ENCODE measurements at places on chromosomes 7 and 10. TPM values are rescaled to one million over a fixed set of nuclear protein-coding genes. Genes with fewer than 3 reads are reported as not detected.
A peak's percentile ranks its signal among the peaks of the same experiment; 100 is the strongest.

The H2BK1 gene
- not detected for total RNA-seq

The SFTPA1 gene
- not detected for total RNA-seq

DNA sequence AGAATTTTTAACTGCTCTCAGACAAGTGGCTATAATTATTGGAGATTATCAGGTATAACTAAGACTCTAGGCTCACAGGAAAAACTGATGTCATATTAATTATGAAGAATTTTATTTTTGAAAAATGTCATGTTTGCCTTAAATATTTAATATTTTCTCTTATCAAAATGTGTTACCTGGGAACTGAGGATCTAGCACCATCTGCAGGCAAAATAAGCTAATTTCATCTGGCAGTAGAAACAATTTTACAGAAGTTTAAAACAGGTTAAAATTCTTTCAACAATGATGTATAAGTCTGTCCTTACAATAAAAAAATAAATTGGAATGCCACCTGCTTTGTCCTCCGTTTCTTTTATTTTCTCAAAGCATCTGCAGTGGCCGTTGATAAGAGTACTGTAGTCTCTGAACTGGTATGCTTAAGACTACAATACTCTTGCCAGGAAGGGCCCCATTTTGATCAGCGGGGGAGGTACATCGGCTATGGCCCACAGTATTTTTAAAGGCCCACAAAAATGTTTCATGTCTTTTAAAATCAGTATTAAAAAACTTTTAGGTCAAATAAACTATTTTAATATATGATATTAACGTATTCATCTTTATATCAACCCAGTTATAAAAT is 81.3 kb downstream of the VWDE start:
- no peak for DNase-seq
- no peak overlapping the region for H3K27ac ChIP-seq
- no peak overlapping the region for H3K4me3 ChIP-seq
- H3K27me3 ChIP-seq, result no peaks in the 10 kb centered on the region
- no peaks in the 10 kb centered on the region for H3K4me1 ChIP-seq

The KLHDC10 gene
- 13.9 TPM for total RNA-seq

The GGCT gene
- 72.7 TPM for total RNA-seq

- H3K27ac ChIP-seq, result peak overlapping the region; percentile 2
- no peak for DNase-seq
- peaks cover 4% of the 10 kb centered on the region for H3K27me3 ChIP-seq
Measured at GRCh38 chr10:95818668-95819067, 62.7 kb downstream of the ENTPD1 start.

- H3K27me3 ChIP-seq, result no peaks in the 10 kb centered on the region
- no peaks in the 10 kb centered on the region for H3K36me3 ChIP-seq
- no peak for DNase-seq
- no peaks in the 10 kb centered on the region for H3K4me1 ChIP-seq
Measured at GRCh38 chr7:126449611-126450268, 803.0 kb downstream of the GRM8 start.

- H3K4me1 ChIP-seq, result no peaks in the 10 kb centered on the region
- no peak overlapping the region for H3K27ac ChIP-seq
- H3K36me3 ChIP-seq, result no peaks in the 10 kb centered on the region
- no peak overlapping the region for H3K4me3 ChIP-seq
- no peak for DNase-seq
- no peaks in the 10 kb centered on the region for H3K27me3 ChIP-seq
Measured at GRCh38 chr7:69710768-69711438, 112.6 kb downstream of the AUTS2 start.

DNA sequence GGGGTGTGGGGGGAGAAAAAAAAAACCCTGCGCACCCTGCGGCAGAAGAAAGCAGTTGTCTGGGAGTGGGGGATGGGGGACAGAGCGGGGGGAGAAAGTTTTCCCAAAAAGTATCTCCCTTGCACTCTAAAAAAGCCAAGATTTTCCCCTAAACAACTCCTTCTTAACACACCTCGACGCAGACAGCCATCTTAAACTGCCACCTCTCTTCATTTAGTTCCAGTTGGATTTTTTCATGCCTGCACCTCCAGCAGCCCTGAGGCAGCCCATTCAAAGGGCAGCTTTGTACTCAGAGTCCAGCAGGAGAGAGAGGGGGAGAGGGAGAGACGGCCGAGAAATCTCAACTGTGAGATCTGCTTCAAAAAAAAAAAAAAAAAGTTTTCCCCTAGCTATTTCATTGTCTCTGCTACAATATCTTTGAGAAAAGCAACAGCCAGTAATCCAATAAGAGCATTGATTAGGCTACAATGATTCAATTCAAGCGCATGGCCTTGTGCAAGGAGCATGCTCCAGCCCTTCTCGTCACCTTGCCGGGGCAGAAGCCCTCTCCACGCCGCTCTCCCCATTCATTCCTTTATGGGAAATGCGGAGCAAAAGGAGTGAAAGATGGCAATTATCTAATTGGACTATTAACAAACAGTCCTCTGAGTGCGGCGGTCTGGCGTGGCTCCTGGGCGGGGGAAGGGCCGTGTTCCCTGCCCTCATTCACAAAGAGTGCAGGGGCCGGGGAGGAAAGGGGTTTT is 939 bp upstream of the VAX1 start:
- no peak for DNase-seq
- peak overlapping the region; percentile 49 for H3K27ac ChIP-seq
- no peak overlapping the region for H3K4me3 ChIP-seq
- peaks cover 62% of the 10 kb centered on the region for H3K27me3 ChIP-seq
- peaks cover 2% of the 10 kb centered on the region for H3K4me1 ChIP-seq

DNA sequence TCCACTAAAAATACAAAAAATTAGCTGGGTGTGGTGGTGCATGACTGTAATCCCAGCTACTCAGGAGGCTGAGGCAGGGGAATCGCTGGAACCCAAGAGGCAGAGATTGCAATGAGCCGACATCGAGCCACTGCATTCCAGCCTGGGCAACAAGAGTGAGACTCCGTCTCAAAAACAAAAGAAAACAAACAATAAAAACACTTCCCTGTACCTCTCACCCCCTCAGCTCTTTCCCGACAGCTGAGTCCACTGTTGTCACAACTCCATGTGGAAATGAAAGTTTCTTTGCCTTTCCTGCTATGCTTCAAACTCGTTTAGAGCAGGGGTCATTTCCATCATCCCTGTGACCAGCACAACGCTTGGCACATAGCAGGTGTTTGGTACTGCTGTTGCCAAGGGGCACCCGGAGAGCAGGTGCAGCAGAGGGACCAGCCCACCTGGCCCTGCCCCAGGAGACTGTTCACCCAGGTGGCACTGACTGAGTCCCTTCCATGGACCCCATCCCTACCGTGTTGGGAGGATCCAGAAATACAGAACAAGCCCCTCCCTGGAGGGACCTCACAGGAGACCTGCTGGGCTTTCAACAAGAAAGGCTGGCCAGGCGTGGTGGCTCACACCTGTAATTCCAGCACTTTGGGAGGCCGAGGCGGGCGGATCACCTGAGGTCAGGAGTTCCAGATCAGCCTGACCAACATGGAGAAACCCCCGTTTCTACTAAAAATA is 4.9 kb downstream of the TMEM130 start:
- H3K36me3 ChIP-seq, result no peaks in the 10 kb centered on the region
- no peak for DNase-seq
- peaks cover 21% of the 10 kb centered on the region for H3K27me3 ChIP-seq
- H3K27ac ChIP-seq, result no peak overlapping the region
- no peaks in the 10 kb centered on the region for H3K4me1 ChIP-seq

The GNGT1 gene
- not detected for total RNA-seq

The PNLIPRP2 gene
- not detected for total RNA-seq

The CLRN3 gene
- total RNA-seq, result not detected

DNA sequence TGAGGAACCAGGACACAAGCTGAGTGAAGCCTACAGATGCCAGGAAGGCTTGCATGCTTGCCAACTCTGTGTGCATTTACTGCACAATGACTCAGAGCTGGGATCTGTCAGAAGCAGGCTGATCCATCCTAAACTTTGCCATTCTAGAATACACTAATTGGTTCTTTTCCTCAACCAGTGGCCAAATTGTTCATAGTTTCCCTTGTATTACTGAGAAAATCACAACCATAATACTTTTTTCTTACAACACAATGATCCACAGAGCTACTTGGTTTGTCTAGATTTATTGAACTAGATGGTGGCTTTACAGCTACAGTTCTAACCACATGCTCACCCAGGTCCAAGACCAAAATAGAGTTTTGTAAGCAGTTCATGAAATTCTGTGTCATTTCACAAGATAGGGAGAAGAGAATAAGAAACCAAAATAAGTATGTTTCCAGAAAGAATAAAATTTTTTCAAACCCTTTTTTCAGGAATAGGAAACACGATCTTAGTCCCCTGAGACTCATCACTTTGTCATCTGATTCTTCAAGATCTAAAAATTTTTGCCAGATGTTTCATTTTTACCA is 21.0 kb upstream of the LRRC17 start:
- H3K4me1 ChIP-seq, result no peaks in the 10 kb centered on the region
- no peaks in the 10 kb centered on the region for H3K36me3 ChIP-seq
- no peak overlapping the region for H3K4me3 ChIP-seq
- H3K27me3 ChIP-seq, result peaks cover 12% of the 10 kb centered on the region
- DNase-seq, result no peak

The ZNF722 gene
- total RNA-seq, result not detected

DNA sequence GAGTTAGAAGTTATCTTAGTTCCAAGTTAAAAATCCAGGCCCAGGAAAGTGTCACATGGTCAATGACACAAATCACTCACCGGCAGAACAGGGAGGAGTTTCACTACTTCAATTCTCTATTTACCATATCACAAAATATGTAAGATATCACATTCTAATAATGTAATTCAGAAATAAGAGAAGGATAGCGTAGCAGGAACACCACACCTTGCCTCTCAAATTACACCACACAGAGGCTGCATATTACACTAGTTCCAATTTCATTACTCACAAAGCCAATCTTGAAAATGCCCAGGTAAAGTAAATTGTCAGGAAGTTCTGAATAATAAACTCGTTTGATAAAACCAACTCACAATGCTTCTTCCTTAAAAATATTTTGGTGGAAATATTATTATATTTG is 169.2 kb downstream of the CTTNBP2 start:
- H3K4me3 ChIP-seq, result no peak overlapping the region
- H3K27ac ChIP-seq, result no peak overlapping the region
- no peaks in the 10 kb centered on the region for H3K36me3 ChIP-seq
- peaks cover 2% of the 10 kb centered on the region for H3K27me3 ChIP-seq
- no peak for DNase-seq

- H3K4me1 ChIP-seq, result no peaks in the 10 kb centered on the region
- H3K36me3 ChIP-seq, result no peaks in the 10 kb centered on the region
- no peak overlapping the region for H3K4me3 ChIP-seq
Measured at GRCh38 chr7:14092331-14092730, 102.9 kb upstream of the ETV1 start.

GRCh38 chr7:69820479-69821192 is 222.4 kb downstream of the AUTS2 start:
- H3K36me3 ChIP-seq, result no peaks in the 10 kb centered on the region
- no peak overlapping the region for H3K4me3 ChIP-seq

GRCh38 chr7:29806208-29806994 is at the start of gene WIPF3:
TSS of gene WIPF3 (plus strand) at chr7:29806508. CDS start at chr7:29834725, 28,217 bp downstream.
- DNase-seq, result no peak
- H3K36me3 ChIP-seq, result no peaks in the 10 kb centered on the region
- no peak within 1 kb of the TSS for H3K27ac ChIP-seq
- H3K27me3 ChIP-seq, result peaks cover 63% of the 10 kb centered on the region
- no peak within 1 kb of the TSS for H3K4me3 ChIP-seq

GRCh38 chr10:14583252-14583651 is 191.4 kb downstream of the FAM107B start:
- H3K4me1 ChIP-seq, result peaks cover 71% of the 10 kb centered on the region
- H3K4me3 ChIP-seq, result peak overlapping the region; percentile 53
- H3K27ac ChIP-seq, result peak overlapping the region; percentile 79

The PDLIM1 gene
- total RNA-seq, result 2.7 TPM

DNA sequence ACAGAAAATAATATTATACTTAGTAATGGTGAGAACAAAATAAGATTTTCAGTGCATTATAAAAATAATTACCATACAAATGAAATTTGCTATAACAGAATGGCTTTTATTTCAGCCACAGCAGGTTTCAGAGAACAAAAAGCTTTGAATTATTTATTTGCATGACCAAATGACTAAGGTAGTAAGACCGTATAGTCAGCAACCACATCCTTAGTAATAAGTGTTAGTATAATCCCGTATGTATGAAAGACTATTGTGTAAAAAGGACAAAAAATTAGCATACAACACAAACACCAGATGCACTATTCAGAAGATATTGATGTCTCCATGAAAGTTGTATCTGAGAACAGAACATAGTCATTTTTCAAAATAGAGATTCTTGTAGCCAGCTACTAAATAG is 12.2 kb downstream of the PDZD8 start:
- peaks cover 37% of the 10 kb centered on the region for H3K4me1 ChIP-seq
- no peaks in the 10 kb centered on the region for H3K27me3 ChIP-seq
- H3K4me3 ChIP-seq, result no peak overlapping the region

- H3K27me3 ChIP-seq, result peaks cover 7% of the 10 kb centered on the region
- DNase-seq, result no peak
- no peak overlapping the region for H3K4me3 ChIP-seq
- H3K36me3 ChIP-seq, result no peaks in the 10 kb centered on the region
- no peaks in the 10 kb centered on the region for H3K4me1 ChIP-seq
Measured at GRCh38 chr10:28949005-28950004, 272.0 kb downstream of the BAMBI start.

DNA sequence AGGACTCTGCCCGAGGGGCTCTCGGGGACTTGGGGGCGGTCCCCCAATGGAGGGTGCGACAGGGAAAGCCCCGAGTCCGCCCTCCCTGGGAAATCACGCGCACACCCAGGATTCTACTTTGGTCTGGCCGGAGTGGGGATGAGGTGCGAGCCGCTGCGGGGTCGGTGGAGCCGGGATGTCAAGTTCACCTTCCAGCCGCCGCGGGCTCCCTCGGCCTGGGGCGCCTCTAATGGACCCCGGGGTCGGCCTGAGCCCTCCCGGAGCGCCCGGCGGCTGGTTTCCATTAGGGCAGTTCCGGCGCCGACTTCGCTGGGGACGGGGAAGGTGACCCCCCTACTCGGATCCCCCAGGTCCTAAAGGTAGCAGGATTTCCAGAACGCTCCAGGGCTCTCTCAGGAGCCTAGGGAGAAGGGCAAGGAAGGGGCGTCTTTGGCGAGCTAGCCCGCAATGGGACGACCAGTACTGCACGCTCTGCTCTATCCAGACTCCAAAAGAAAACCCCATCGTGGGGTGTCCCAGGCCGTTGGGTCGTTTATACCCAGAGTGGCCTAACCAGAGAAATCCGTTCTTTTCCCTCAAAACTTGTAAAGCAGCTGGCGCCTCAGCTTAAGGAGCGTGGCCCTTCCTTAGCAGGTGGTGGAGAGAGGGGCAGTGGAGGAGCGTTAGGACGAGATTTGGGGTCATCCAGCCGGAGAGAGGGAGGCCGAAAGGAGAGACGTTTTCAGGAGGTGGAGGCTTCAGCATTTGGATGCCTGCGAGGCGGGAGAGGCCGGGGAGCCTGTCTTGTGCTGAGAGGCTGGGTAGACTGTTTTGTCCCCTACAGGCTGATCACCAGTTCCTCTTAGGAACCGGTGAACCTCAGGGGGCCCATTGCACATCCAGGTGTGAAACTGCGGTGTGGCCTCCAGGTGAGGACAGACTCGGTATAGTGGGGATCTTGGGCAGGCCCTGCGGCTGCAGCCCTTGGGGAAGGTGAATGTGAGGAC is 860 bp upstream of the WDR86 start:
- no peak for DNase-seq
- H3K36me3 ChIP-seq, result no peaks in the 10 kb centered on the region
- H3K4me3 ChIP-seq, result no peak overlapping the region

Measured in activated T-helper 2 cell treated with anti-CD3 and anti-CD28 coated beads, Interferon-gamma antibody, Interleukin-2, Interleukin-4, amounts not matched to agents 10 μg/mL and 5 μg/mL and 100 μg/mL, durations not matched to agents 14 hours and 24 hours and 36 hours (primary cell).